Activated CD4-positive, alpha-beta T cell treated with anti-CD3 and anti-CD28 coated beads, Interleukin-2, amount 50 U/mL, for 24 hours (primary cell): ENCODE measurements at places on chromosomes 3 and 15.

- DNase-seq: no peak
These were observed 55.7 kb upstream of the ZNF385D start for GRCh38 chr3:21806733-21807132.

GRCh38 chr3:242602-243355 is 46.2 kb downstream of the CHL1 start:
- DNase-seq: no peak

- DNase-seq: no peak
These were observed 8.6 kb downstream of the KLHL25 start for GRCh38 chr15:85785887-85786780.

GRCh38 chr15:93072011-93072410 is 17.0 kb downstream of the RGMA start:
- no peak for DNase-seq

DNA sequence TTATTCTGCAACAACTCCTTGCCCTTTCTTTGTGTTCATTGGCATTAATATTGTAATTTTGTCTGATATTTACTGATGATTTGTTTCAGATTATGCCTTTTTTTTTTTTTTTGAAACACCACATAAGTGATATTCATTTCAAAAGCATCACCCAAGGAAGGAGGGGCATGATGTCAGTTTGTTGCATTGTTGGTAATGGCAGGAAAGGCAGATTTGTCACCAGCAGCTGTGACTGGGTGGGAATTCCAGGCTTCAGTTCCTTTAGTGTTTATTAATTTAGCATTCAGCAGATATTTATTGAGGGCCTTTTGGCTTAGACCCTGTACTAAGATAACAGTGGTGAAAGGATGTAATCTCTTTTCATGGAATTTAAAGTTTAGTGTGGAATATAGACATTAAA is 19.5 kb downstream of the SENP2 start:
- no peak for DNase-seq

GRCh38 chr3:50375258-50375931 is 16.1 kb upstream of the TMEM115 start:
- no peak for DNase-seq

DNA sequence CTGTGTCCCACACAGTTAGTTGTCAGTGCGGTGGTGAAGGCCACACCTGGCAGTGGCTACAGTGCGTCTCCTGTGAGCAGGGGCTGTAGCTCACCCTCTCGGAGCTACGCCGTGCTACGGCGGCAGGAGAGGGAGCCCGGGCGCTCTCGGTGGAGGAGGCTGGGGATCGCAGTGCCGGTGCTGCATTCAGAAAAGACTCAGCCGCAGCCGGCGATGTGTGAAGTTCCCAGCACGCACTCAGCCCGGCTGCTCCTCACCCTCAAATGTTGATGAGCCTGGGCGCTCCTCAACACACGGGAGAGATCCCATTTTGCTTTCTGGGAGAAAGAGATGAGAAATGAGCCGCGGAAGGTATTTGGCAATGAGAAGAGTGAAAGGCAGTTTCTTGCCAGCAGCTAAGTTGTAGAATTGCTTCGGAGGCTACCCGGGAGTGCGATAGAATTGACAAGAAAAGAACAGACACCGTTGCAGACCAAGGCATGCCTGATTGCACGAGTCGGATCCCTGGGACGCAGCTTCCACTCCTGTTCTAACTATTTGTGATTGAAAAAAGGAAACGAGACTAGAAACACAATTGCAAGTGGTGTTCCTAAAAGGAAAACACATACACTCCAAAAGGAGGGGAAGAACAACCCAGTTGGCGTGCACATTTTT is at the start of gene UNC13C:
UNC13C (plus strand) TSS at position 189 of the 654 bp plus-strand sequence. CDS start 34,463 bp downstream, outside the sequence.
- no peak for DNase-seq

GRCh38 chr15:80450811-80451321 is 46.7 kb downstream of the ARNT2 start:
- DNase-seq: no peak

DNA sequence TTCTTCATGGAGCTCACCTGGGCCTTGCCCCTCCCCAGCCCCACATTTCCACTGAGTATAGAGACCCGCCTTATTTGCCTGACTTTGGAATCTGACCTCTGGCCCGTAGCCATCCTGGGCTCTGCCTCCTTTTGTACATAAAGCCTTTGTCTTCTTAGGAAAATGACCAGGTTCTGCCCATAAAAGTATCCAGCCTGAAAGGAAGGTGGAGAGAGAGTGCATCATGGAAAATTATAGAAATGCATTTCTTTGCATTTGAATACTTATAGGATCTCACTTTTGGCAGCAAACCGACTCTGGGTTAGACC is 3.6 kb upstream of the SH2D7 start:
- no peak for DNase-seq

- no peak for DNase-seq
These were observed 262.5 kb upstream of the TGFBR2 start for GRCh38 chr3:30343861-30344260.

DNA sequence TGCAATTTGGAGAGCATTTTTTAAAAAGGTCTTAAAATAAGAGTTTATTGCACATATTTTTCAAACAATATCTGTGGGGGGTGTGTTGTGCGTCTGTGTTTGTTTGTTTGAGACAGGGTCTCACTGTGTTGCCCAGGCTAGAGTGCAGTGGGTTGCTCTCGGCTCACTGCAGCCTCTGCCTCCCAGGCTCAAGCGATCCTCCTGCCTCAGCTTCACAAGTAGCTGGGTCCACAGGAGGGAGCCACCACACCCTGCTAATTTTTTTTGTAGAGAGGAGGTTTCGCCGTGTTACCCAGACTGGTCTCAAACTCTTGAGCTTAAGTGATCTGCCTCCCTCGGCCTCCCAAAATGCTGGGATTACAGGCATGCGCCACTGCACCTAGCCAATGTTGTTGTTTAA is 2.7 kb downstream of the MLF1 start:
- DNase-seq: no peak

- DNase-seq: no peak
These were observed 69.1 kb downstream of the PEX5L start for GRCh38 chr3:179967622-179968021.

- no peak for DNase-seq
These were observed 286.8 kb upstream of the TRIM42 start for GRCh38 chr3:140391061-140391460.

DNA sequence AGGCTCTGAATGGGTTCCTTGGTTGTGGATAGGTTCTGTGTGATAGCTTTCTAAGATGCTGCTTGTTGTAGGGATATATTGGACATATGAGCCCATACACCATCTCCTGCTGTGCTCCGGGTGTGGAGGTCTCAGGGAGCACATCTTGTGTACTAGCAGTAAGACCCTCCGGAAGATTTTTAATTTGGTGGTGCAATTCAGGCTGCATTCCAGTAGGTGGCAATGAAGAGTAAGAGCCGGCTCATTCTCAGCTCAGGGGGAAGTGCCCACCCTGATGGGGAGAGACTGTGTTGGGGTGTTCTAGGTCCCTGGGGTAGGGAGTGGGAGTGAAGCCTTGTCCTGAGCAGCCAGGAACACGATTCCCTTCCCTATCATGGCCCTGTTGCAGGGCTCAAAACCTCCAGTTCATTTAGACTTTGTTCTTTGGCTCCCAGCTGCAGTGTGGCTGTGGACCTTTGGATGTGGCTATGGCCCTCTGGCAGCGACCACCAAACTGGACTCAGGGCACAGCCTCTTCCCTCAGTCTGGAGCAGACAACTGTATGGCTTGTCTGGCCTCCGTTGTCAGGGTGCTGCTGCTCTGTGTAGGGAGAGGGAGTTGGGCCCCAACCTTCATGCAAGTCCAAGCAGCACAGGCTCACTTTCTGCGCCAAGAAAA is 104.7 kb downstream of the UNC13C start:
- DNase-seq: no peak

GRCh38 chr15:80011596-80011995 is 40.6 kb upstream of the BCL2A1 start:
- DNase-seq: no peak

GRCh38 chr3:13332158-13332557 is 88.0 kb downstream of the NUP210 start:
- no peak for DNase-seq

DNA sequence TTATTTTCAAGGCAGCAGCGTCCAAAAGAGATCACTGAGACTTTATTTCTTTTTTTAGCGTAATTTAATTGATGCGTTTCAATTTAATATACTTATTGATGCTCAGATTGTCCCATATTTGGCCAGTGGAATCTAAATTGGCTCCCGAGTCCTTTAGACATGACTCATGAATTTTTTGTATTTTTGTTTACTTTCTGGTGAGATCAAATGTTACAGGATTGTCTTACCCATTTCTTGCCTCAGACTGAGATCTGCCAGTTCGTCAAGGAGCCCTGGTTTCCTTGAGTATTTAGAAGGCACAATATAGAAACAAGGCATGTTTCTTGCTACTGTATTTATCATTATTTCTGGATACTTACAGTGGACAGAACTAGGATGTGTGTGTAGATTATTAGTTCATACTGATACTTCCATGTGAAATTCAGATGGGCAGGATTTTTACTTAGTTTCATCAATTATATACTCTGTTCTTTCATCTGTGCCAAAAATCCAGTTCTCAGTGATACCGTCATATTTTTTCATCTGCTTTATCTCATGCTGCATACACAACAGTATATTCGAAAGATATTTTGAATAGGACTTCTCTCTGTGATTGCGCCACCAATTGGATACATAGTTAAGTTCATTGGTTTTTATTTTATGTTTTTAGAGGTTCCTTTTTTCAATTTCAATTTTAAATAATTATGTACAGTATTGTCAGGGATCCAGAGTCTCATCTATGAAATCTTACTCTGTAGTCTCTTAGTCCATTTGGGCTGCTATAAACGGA is 436.9 kb upstream of the C2CD4B start:
- no peak for DNase-seq

DNA sequence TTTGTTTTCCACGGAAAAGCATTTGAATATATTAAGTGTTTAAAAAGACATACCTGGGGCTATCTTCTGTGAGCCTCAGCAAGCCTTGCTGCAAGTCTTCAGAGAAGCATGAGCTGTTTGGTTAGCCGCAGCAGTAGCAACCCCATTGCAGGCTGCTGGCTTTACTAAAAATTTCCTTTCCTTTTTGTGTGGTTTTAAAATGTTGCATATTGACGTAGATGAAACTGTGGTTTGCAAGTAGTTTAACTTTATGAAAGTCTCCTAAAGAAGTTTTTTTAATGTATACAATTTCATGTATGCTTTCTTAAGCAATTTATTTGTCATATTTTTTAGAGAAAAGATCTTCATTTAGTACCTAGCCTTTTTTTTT is at the start of gene GPR171:
GPR171 (minus strand) TSS at position 166 of the 370 bp plus-strand sequence. CDS start 3,830 bp downstream, outside the sequence.
- peak; percentile 72 for DNase-seq

DNA sequence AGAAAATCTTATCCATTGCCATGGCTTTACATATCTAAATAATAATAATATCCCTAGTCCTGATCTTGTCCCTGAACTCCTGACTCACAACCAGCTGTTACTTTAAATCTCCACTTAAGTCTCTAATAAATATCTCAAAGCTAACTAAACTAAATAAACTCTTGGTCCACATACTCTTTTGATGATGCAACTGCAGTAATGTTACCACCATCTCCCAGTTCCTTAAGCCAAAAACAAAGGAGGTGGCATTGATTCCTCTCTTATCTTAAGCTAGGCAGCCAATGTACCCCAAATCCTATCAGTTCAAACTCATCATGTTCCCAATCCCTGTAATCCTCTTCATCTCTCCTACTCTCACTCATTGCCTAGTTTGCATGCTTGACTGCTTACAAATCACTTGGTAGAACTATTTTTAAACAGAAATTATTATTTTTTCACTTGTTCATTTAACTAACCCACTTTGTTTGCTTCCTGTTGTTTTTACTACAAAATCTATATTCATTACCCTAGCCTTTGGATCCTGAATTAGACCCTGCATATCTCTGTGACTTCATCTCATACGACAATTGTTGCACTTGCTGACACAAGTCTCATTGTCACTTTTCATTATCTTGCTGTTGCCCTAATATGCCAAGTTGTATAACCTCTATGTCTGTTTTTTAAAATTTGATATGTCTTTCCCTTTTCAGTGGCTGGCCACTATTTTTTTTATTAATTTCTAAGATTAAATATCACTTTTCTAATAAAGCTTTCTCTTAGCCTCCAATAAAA is 462.2 kb downstream of the ZPLD1 start:
- no peak for DNase-seq
